ENCODE measurements at places on chromosomes 13 and 19.

- DNase-seq = no peak
Observed at GRCh38 chr19:55354698-55355212, at the start of gene COX6B2. Gene COX6B2 (minus strand): TSS chr19:55354719. CDS start chr19:55354521, 198 bp downstream.

DNA sequence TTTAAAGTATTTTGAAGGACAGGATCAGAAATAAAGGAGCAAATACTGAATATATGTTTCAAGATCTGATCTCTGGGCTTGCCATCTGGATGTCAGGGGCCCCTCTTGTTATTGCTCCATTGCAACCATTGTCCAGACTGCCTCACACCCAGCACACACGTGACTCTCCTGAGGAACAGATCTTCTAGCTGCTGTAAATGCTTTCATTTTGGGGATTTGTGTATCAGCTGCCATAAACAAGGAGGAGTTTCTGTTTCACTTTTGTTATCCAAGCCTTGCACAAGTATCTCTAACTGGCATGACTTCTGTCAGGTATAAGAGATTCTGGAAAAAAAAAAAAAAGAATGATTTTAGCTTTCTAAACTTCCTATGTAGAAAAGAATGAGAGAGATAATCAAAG is 1624.1 kb upstream of the PRR20A start:
- no peak for DNase-seq

DNA sequence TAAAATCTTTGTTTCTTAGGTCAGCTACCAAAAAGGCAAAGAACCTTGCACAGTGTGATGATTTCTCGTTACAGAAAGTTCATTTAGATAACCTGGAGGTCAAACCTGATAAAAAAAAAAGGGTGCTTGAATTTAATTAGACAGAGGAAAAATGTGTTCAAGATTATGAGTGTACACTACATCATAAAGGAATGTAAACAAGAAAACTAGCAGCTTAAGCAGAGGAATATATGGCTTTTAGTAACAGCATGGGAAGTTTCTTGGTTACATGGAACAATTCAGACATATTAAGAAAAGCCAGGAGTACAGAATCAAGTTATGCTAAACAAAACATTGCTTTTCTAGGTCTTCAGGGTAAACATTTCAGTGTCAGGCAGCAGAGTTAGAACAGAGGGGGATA is 32.9 kb downstream of the ING1 start:
- DNase-seq = no peak

DNA sequence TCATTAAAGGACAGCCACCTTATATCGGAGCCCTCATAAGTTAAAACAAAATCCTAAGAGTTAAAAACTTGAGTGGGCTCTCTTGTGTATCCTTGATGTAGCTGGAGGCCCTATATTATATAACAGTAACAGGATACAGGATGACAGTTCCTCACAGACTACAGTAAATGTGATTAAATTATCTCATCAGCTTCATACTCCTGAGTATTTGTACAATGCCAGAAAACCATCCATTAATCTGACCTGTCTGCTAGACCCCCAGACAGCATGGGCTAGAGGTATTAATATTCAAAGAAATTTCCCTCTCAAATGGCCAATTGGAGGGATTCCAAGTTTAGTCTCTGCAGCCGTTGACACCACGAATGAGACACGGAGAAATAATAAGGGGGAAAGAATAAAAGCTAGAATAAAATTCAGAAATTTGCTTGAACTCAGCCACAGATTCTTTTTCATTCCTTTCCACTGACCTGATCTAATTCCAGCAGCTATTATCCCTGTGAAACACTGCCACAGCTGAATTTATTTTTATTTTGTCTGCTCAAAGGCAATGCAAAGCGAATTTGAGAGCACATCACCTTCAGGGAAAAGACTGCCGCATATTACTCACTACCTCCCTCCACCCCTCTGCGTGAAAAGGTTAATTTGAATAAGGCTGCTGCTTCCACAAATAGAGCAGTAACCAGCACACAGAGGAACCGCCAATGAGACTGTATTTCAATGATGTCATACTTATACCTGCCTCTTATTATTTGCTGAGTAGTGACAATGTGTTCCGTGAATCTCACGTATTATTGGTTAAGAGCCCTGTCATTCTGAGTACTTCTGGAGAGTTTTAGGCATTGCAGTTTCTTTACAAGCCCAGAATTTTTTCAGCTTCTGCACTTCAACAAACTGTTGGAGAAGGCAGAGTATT is 155.9 kb upstream of the KLF12 start:
- no peak for DNase-seq

Data from activated T-cell treated with anti-CD3 and anti-CD28 coated beads, Interleukin-2, amount 50 U/mL, for 24 hours (primary cell).